ENCODE measurements at places on chromosomes 2 and 18.

GRCh38 chr2:46486436-46486835, 7.1 kb downstream of the TMEM247 start:
- H3K27me3 ChIP-seq, result no peaks in the 10 kb centered on the region
- H3K36me3 ChIP-seq, result no peaks in the 10 kb centered on the region
- no peak overlapping the region for H3K4me3 ChIP-seq
- no peak overlapping the region for H3K27ac ChIP-seq
- no peak for DNase-seq

DNA sequence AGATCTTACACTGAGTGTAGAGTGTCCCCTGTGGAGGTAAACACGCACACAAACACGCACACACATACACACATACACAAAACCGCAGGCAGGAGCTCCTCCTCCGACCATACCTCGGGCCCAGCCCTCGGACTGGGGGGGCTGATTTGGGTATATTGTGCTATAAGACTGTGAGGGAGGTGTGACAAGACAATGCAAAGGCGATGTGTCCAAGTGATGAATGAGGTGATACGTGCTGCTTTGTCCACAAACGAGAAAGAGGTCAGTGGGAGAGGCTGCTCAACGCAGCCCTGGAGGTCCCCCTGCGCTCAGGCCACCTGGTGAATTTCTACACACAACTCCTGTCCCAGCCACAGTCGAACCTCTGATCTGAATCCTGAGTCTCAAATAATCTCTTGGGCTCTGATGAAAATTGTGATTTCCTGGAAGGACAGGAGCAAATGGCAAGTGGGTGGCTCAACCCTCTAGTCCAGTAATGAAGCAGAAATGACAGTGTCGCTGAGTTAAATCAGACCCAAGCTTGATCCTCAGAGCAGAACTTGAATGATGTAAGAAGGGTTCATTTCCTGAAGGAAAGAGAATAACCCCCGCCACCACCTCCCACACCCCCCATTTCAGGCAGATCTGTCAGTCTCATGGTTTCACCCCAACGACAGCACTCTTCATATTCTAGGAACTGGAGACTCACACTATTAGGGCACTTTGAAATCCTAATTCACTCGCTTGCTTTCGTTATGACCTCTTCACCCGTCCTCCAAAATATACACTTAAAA, 48.9 kb upstream of the ASXL2 start:
- no peak overlapping the region for H3K4me3 ChIP-seq
- no peaks in the 10 kb centered on the region for H3K4me1 ChIP-seq
- DNase-seq, result no peak
- H3K27ac ChIP-seq, result no peak overlapping the region

DNA sequence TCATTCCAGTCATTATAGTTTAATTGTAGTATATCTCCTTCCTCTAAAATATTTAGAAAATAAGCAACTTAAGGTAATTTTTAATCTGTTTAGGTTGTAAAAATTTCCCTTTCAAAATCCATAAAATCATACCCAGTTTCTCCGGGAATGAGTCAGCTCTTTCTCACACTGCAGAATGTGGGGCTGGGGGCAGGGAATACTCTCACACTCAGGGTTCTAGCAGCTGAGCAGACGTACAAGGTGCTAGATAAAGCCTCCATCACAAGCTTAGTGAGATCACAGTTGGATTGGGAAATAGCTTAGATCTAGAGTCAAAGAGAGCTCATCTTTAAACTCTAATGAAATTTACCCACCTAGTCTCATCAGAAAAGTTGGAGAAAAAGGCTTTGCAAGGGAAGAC, 79.9 kb upstream of the FAM237A start:
- H3K4me1 ChIP-seq, result no peaks in the 10 kb centered on the region
- no peaks in the 10 kb centered on the region for H3K27me3 ChIP-seq
- no peak for DNase-seq
- H3K36me3 ChIP-seq, result no peaks in the 10 kb centered on the region
- H3K27ac ChIP-seq, result no peak overlapping the region
- no peak overlapping the region for H3K4me3 ChIP-seq

DNA sequence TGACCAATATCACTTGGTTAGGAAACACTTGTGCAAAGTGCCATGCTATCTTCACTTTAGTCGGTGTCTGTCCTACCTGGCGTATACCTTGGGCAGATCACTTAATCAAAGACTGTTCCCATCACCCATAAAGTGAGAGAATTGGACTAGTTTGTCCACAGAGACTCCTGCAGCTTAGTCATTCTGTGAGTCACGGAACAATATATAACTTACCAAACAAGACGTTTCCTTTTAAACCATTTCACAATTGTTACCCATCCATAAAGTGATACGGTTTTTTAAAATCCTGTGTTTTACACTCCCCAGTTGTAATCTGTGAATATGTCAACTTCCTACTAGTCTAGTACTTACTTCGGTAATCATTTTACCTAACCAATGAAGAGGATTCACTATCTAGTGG, 499.3 kb upstream of the SMIM21 start:
- H3K4me3 ChIP-seq, result no peak overlapping the region
- H3K36me3 ChIP-seq, result no peaks in the 10 kb centered on the region
- no peaks in the 10 kb centered on the region for H3K27me3 ChIP-seq
- H3K4me1 ChIP-seq, result no peaks in the 10 kb centered on the region
- no peak overlapping the region for H3K27ac ChIP-seq
- DNase-seq, result no peak

DNA sequence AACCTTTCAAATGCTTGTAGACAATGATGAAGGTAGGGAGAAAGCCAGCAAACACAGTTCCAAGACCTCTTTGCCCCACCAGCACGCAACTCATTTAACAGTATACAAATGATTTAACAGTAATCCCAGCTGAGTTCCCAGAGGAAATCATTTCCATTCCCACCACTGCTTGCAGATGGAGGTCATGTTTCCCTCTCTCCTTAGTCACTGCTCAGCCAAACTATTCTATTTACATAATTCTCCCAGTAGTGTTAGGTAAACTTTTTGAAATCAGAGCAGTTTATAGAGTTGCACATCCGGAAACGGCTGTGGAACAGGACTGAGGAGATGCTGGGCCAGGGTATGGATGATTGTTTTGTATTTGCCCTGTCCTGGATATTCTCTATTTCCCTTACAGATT, 328.5 kb downstream of the FIGN start:
- H3K4me3 ChIP-seq, result no peak overlapping the region
- no peak for DNase-seq
- H3K27ac ChIP-seq, result no peak overlapping the region

GRCh38 chr2:190723397-190724090, 74.7 kb downstream of the NAB1 start:
- peaks cover 10% of the 10 kb centered on the region for H3K4me1 ChIP-seq
- DNase-seq, result no peak
- H3K4me3 ChIP-seq, result no peak overlapping the region
- peaks cover 12% of the 10 kb centered on the region for H3K27me3 ChIP-seq
- H3K36me3 ChIP-seq, result no peaks in the 10 kb centered on the region

DNA sequence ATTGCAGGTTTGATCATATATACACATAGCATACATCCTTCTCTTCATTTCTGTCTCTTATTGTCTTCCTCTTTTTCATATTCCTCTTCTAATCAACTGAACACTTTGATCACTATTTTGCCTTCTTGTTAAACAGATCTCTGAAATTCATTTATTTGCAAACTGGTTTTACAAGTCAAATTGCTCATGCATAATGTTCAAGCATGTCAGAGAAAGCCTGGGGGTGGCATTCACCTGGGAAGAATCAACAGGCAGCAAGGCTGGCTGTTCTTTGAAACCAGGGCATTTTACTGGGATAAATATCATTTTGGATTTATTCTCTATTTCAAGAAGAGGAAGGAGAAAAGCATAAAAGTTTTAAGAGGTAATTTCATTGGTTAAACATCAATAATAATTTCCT, 66.9 kb upstream of the LRATD1 start:
- no peaks in the 10 kb centered on the region for H3K36me3 ChIP-seq
- DNase-seq, result no peak
- H3K27me3 ChIP-seq, result no peaks in the 10 kb centered on the region

DNA sequence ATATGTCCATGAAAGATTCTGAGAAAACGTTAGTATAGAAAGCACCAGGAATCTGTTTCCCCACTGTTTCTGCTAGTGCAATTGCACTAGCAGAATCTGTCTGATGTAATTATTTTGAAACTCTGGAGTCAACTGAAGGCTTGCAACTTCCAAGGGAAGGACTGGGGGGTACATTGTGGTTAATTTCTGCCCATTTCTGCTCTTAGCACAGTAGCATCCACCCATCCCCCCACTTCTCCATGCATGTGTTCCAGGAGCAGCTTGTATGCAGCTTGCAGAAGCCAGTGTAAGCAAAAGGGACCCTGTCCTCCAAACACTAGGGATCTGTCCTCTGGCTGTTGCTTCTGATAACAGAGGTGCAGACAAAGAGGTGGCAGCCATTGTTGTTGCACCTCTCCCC, 74.4 kb downstream of the CRACDL start:
- H3K4me3 ChIP-seq, result no peak overlapping the region
- no peaks in the 10 kb centered on the region for H3K27me3 ChIP-seq
- H3K4me1 ChIP-seq, result no peaks in the 10 kb centered on the region
- peaks cover 2% of the 10 kb centered on the region for H3K36me3 ChIP-seq
- H3K27ac ChIP-seq, result no peak overlapping the region

DNA sequence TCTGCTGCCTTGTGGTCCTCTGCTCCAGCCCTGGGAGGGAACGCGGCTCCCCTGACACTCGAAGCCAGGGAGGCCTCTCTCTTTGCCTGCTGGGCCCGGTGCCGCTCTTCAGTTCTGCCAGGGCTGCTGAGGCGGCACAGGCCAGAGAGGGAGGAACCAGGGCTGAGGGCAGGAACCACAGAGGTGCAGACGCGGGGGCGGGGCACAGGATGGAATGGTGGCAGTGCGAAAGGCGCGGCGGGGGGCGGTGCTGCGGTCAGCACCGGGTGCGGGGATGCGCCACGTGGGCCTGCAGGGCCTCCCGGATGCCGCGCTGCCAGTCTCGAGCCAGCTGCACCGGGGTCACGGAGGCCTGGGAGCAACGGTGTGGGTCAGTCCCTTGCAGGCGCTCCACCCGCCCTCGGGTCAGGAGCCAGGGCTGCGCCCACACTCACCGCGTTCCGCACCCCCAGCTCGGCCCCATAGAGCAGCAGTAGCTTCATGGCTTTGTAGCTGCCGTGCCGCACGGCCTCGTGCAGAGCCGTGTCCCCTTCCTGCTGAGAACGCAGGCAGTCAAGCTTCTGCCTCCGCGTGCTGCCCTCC, 4.4 kb downstream of the ANKRD23 start:
- H3K4me3 ChIP-seq, result peak overlapping the region; percentile 69
- H3K27me3 ChIP-seq, result no peaks in the 10 kb centered on the region
- peak overlapping the region; percentile 78 for H3K27ac ChIP-seq
- peak; percentile 75 for DNase-seq
- peaks cover 18% of the 10 kb centered on the region for H3K36me3 ChIP-seq

- DNase-seq, result no peak
Measured at GRCh38 chr2:239727776-239728600, 297.2 kb downstream of the NDUFA10 start.

GRCh38 chr2:143347901-143348414, 218.7 kb downstream of the ARHGAP15 start:
- H3K36me3 ChIP-seq, result peaks cover 5% of the 10 kb centered on the region
- H3K27me3 ChIP-seq, result no peaks in the 10 kb centered on the region
- H3K4me1 ChIP-seq, result peaks cover 29% of the 10 kb centered on the region
- H3K4me3 ChIP-seq, result no peak overlapping the region
- H3K27ac ChIP-seq, result no peak overlapping the region

GRCh38 chr2:20438334-20439192, 8.3 kb upstream of the RHOB start:
- peaks cover 56% of the 10 kb centered on the region for H3K27me3 ChIP-seq
- DNase-seq, result no peak
- H3K36me3 ChIP-seq, result peaks cover 2% of the 10 kb centered on the region
- H3K27ac ChIP-seq, result no peak overlapping the region
- H3K4me3 ChIP-seq, result no peak overlapping the region

- H3K27me3 ChIP-seq, result peaks cover 49% of the 10 kb centered on the region
- no peak overlapping the region for H3K4me3 ChIP-seq
- DNase-seq, result no peak
- no peak overlapping the region for H3K27ac ChIP-seq
Measured at GRCh38 chr2:120410487-120410886, 64.6 kb downstream of the INHBB start.

GRCh38 chr18:57497372-57498294, 62.5 kb downstream of the ONECUT2 start:
- no peak overlapping the region for H3K4me3 ChIP-seq
- no peak overlapping the region for H3K27ac ChIP-seq
- peaks cover 3% of the 10 kb centered on the region for H3K36me3 ChIP-seq
- no peak for DNase-seq
- no peaks in the 10 kb centered on the region for H3K4me1 ChIP-seq
- H3K27me3 ChIP-seq, result peaks cover 25% of the 10 kb centered on the region

DNA sequence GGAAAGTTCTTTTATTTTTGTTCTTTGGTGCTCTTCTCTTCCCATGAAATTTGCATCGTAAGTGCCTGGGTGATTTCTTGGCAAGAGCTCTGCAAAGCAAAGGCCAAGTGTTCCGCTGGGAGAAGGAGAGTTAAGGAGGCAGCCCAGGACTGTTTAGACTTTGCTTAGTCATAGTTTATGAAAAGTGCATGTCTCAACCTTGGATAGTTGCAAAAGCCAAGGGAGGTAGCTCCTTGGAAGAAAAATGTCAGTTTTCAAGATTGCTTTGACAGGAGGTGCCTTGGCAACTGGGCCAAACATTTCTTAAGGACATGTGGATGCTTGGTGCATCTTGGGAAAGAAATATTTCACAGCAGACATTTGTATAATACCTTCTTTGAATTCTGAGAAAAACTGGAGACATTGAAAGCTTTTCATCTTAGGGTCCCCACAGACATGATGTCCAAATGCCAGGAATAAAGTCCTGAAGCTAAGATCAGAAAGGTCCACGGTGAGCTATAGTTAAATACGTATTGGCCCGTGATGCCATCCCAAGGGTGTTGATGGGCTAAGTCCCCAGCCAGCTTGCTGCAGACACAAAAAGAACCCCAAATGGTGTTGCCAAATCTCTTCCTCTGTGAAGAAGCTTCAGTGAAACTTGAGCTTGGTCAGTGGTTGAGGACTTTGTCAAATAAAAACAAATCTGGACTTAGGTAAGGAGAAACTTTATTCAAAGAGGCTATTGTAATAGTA, 96.3 kb upstream of the THUMPD2 start:
- H3K36me3 ChIP-seq, result no peaks in the 10 kb centered on the region
- H3K27ac ChIP-seq, result no peak overlapping the region
- no peak overlapping the region for H3K4me3 ChIP-seq
- H3K27me3 ChIP-seq, result peaks cover 8% of the 10 kb centered on the region
- no peak for DNase-seq

DNA sequence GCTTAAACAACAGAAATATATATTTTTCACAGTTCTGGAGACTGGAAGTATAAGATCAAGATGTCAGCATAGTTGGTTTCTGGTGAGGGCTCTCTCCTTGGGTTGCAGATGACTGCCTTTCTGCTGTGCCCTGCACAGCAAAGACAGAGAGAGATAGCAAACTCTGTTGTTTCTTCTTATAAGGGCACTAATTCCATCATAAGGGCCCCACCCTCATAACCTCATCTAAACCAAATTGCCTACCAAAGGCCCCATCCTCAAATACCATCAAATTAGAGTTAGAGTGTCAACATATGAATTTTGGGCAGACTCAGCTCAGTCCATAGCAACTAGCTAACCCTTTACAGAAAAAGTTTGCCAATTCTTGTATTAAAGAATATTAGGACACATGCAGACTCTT, 94.0 kb upstream of the TLK1 start:
- H3K27me3 ChIP-seq, result no peaks in the 10 kb centered on the region
- peaks cover 3% of the 10 kb centered on the region for H3K36me3 ChIP-seq
- no peaks in the 10 kb centered on the region for H3K4me1 ChIP-seq
- no peak for DNase-seq
- H3K27ac ChIP-seq, result no peak overlapping the region
- no peak overlapping the region for H3K4me3 ChIP-seq

- no peak overlapping the region for H3K4me3 ChIP-seq
- peaks cover 11% of the 10 kb centered on the region for H3K27me3 ChIP-seq
- DNase-seq, result no peak
- no peaks in the 10 kb centered on the region for H3K4me1 ChIP-seq
Measured at GRCh38 chr2:67446491-67446911, 49.4 kb downstream of the ETAA1 start.
